ENCODE measurements at places on chromosomes 11 and 22. TPM values are rescaled to one million over a fixed set of nuclear protein-coding genes. Genes with fewer than 3 reads are reported as not detected.

Gene THY1
- 436 TPM for total RNA-seq

Gene KCNJ4
- total RNA-seq: not detected

Gene SCGB1D2
- total RNA-seq: not detected

Gene SLC6A5
- not detected for total RNA-seq

Gene FGF4
- total RNA-seq: not detected

Gene KRTAP5-11
- total RNA-seq: not detected

Gene APOA4
- total RNA-seq: not detected

Gene SNX32
- 1.1 TPM for total RNA-seq

Gene INS
- not detected for total RNA-seq

Gene PHLDB1
- 56.5 TPM for total RNA-seq

Gene SLC22A12
- total RNA-seq: not detected

Gene HBG1
- total RNA-seq: not detected

Gene TEAD1
- 63.6 TPM for total RNA-seq

Gene CTTN
- 189 TPM for total RNA-seq

Gene CD248
- 98.0 TPM for total RNA-seq

Gene P2RX6
- total RNA-seq: not detected

Gene POU2AF1
- not detected for total RNA-seq

Gene TPBGL
- not detected for total RNA-seq

Gene POLR2L
- total RNA-seq: 287 TPM

Gene KCNJ5
- total RNA-seq: not detected

Gene OR8A1
- total RNA-seq: not detected

Gene CHEK1
- total RNA-seq: 25.7 TPM

Gene CYP2D6
- not detected for total RNA-seq

Gene GNAZ
- 0.58 TPM for total RNA-seq

Gene TBRG1
- total RNA-seq: 29.2 TPM

Gene PHOX2A
- total RNA-seq: not detected

Gene FRMD8
- 22.9 TPM for total RNA-seq

Gene SAA4
- total RNA-seq: not detected

Gene RIBC2
- total RNA-seq: 1.2 TPM

Gene NXPE1
- total RNA-seq: not detected

Gene RAB38
- total RNA-seq: 1.4 TPM

Gene OR10AG1
- total RNA-seq: not detected

Gene API5
- 96.2 TPM for total RNA-seq

Gene IL18
- 22.3 TPM for total RNA-seq

Gene MPEG1
- not detected for total RNA-seq

Gene CCDC116
- not detected for total RNA-seq

Gene OR51B4
- not detected for total RNA-seq

Gene NR1H3
- 41.8 TPM for total RNA-seq

Gene PRRG4
- total RNA-seq: 0.18 TPM

Gene CRYAB
- total RNA-seq: 27.1 TPM

Gene UPK3A
- not detected for total RNA-seq

Gene OR51B5
- not detected for total RNA-seq

Gene ANKK1
- not detected for total RNA-seq

Gene GPR83
- not detected for total RNA-seq

Gene SPON1
- total RNA-seq: not detected

Gene RAD9A
- total RNA-seq: 3.0 TPM

Gene TTC28
- total RNA-seq: 14.9 TPM

Gene MS4A12
- total RNA-seq: not detected

Gene GPHA2
- not detected for total RNA-seq

Gene RGL4
- total RNA-seq: not detected

Gene SLC22A6
- not detected for total RNA-seq

Gene RAG1
- total RNA-seq: 0.89 TPM

Gene AMOTL1
- 10.1 TPM for total RNA-seq

Gene CEP57
- 30.3 TPM for total RNA-seq

Gene OR51F2
- total RNA-seq: not detected

Gene NEFH
- total RNA-seq: 0.58 TPM

Gene MYEOV
- total RNA-seq: 7.4 TPM
